ENCODE measurements at places on chromosomes 1 and 21. TPM values are rescaled to one million over a fixed set of nuclear protein-coding genes. Genes with fewer than 3 reads are reported as not detected.

- no peak for DNase-seq
These were observed 132.9 kb downstream of the RNF220 start for GRCh38 chr1:44537956-44538355.

DNA sequence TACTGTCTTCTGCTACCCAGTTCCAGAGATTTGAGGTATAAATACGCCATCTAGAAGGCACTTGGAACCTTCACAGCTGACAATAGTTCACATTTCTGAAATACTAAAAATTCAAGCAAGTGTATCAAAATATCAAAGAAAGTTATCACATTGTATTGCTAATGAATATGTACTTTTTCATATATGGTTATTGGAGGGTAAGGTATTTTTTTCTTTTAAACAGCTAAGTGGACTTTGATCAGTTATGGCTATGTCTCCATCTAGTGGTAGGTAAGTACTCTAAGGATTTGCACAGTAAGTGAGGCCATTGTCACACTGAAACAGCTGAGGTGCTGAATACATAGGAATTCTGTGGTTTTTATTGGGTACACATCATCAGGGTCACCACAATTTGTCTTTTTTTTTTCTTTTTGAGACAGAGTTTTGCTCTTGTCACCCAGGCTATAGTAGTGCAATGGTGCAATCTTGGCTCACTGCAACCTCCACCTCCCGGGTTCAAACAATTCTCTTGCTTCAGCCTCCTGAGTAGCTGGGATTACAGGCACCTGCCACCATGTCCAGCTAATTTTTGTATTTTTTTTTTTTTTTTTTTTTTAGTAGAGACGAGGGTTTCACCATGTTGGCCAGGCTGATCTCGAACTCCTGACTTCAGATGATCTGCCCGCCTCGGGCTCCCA is 49.1 kb upstream of the CR2 start:
- DNase-seq: no peak

Gene PDPN
- total RNA-seq: 182 TPM

- no peak for DNase-seq
These were observed 85.0 kb upstream of the SLC2A1 start for GRCh38 chr1:43043695-43044094.

- no peak for DNase-seq
These were observed 56.6 kb upstream of the L1TD1 start for GRCh38 chr1:62138029-62138428.
